ENCODE measurements at places on chromosomes 1 and 21.

GRCh38 chr21:32712043-32712442 lies 15.8 kb downstream of the SYNJ1 start:
- no peak for DNase-seq

- DNase-seq = no peak
Observed at GRCh38 chr1:29828526-29829447, 592.5 kb downstream of the PTPRU start.

DNA sequence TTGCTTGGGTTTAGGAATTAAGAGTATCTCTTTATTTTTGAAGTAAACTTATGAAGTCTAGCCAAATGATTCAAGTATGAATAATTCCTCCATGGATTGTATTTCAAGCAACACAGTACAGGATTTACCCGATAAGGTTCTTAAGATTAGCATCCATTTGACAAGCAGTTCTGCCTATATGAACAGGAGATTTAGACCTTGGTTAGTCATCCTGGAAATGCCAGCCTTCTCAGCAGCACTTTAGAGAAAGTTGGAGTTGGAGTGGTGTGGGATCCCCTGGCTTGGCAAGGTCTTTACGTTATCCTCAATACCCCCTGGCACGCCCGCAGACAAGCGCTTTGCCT lies 1.6 kb downstream of the BCAR3 start:
- DNase-seq = no peak

DNA sequence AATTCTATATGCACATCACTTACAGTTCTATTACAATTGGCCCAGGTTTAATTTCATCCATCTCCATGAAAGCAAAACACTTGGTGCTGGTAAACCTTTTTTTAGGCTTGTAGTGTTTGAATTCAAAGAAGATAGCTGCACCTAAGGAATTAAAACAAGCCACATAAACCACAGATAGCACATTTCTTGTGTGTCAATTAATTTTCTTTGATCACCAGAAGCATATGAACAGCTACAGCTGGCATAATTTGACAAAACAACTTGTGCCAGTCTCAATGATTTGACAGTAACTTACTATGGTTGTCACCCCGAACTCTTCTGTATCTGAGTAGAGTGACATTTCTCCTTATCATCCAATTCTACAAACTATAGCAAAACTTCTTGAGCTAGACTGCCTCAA lies 42.2 kb downstream of the AIDA start:
- DNase-seq = no peak

GRCh38 chr1:67937010-67937409 lies 103.7 kb upstream of the GNG12 start:
- no peak for DNase-seq

Measured in suppressor macrophage (primary cell).